Fibroblast of lung (primary cell): ENCODE measurements at places on chromosomes 3 and 15.

DNA sequence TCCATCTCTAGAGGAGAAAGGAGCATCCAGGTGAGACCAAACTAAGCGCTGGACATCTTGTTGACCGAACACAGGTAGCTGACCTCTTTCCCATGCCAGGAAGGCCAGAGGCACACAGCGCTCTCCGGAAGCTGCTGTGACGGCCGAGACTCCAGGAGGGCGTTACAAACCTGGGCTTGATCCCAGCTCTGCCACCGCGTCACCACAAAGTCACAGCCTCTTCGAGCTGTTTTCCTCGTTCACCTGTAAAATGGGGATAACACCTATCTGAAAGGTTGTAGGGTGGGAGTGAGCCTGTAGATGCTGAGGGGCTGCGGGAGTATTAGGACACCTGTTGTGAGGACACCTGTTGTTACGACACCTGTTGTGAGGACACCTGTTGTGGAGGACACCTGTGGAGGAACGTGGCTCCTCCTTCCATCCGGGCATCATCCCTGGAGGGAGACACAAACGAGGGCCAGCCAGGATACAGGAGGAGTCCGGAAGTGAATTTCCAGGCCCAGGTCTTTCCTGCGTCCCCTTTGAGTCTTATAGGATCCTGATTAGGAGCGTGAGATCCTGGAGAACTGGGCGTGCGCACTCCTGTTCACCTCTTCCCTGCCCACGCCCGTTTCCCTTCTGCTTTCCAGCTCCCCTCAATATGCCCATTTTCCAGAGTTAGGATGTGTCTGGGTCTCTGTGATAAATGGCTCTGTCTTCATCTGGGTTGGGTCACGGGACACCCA, 2.3 kb upstream of the MUC4 start:
- DNase-seq: no peak

DNA sequence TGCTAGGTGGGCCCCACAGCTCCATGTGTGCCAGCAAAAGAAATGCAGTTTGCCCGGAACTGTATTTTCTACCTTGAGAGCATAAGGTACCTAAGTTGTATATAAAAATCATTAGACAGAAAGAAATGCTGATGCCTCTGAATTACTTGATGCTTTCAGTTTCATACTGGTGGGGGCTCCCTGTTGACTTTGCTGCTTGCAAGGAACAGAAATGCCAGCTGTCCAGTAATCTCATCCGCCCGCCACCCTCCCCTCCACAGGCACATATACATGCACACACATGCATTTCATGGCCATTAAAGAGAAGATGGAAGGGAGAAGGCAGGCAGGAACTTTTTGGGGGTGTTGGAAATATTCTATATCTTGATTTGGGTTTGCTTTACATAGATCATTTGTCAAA, 38.4 kb downstream of the LIMD1 start:
- no peak for DNase-seq

DNA sequence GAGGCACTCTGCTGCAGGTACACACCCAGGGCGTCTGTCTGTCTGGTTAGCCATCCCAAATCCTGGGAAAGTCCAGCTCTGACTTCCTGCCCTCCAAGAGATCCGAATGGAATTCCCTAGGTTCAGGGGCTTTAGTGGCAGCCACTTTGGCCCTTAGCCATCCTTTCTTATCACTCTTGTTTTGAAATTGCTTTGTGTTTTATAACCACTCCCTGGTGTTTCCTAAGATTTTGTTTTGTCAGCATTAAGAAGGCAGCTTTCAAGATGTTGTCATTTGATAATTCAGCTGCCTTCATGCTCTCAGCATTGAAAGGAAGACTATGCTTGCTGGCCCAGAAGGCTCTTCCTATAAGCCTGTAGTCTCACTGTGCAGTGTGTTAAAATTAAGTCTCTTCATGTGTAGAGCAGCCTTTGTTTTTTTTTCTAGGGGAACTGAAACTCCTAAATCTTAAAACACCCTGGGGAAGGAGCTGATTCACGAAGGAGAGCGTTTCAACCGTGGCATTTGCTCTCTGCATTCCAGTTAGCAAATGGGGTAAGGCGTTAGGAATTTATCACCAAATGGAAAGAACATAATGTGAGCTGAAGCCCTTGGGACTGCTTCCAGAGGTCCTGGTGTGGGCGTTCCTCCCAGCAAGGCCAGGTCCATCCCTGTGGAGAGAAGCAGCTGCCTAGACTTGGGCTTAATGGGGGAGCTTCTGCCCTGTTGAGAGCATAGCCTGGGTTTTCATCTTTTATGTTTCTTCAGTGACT, 14.2 kb upstream of the CLEC3B start:
- DNase-seq: peak; percentile 93

DNA sequence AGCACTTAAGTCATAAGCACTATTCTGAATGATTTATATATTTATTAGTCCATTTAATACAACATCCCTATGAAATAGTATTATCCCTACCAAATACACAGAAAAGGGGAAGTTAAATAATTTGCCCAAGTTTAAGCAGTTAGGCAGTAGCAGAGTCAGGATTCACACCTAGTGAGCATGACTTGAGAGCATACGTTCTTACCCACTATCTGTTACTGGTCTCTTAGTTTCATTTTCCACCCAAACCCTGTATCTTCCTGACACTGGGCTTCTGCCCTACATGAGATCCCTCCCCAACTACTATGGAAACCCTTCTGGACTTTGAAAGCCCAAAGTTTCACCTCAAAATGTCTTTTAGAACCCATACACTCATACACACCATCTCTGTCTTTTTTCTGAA, 4.4 kb upstream of the ATOSA start:
- DNase-seq: no peak

GRCh38 chr3:85977615-85978338, 1013.2 kb downstream of the VGLL3 start:
- no peak for DNase-seq

GRCh38 chr3:127791221-127791913, 30.9 kb downstream of the MGLL start:
- DNase-seq: peak; percentile 81

DNA sequence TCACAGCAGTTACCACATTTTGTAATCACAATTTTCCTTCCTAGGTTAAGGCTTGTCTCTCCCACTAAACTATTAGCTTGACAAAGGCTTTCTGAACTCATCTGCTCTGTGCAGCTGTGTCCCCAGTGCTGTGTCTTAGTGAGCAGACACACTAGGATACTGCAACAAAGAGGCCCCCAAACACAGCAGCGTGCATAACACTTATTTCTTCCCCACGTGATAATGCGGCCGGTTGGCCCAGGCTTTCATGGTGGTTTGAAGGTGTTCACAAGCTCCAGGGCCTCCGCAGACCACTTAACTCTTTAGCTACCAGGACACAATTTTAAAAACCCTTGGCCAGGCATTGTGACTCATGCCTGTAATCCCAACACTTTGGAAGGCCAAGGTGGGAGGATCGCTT, 2.2 kb upstream of the HDAC11 start:
- DNase-seq: no peak
